Globus pallidus (tissue), 1 donor: ENCODE measurements at places on chromosomes 3 and 15.

- no peak for DNase-seq
These were observed 92.6 kb downstream of the CHD2 start for GRCh38 chr15:92992720-92993119.

DNA sequence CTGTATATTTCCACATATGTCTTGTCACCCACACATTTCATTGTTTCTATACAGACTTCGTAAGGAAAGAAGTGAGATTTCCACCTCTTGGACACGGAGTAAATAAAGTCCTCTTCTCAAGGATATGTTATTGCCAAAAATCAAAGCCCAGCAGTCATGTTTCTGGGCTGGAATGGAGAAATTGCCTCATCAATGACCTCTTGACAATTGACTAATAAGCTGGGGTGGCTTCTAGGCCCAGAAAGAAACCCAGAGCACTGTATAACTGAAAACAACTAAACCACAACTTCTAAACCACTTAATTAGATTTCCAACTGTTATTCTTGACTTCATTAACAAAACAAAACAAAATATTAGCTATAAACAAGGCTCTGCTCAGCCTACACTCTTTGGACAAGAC lies 56.4 kb upstream of the SLC24A5 start:
- no peak for DNase-seq

DNA sequence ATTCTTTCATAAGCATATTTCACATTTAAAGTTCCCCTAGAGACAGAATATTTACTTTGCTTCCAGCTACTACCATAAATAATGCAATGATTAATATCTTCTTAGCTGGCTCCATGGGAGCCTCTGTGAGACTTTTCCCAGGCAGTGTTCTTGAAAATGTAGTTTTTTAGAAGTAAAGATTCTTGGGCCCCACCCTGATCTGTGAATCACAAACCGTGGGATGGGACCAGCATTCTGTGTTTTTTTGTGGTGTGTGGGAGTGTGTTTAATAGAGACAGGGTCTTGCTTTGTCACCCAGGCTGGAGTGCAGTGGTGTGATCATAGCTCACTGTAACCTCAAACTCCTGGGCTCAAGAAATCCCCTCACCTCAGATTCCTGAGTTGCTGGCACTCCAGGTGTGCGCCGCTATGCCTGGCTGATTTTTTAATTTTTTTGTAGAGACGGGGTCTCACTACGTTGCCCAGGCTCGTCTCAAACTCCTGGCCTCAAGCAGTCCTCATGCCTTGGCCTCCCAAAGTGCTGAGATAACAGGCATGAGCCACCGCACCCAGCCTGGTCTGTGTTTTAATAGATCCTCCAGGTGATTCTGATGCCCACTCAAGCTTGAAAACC lies 83.0 kb downstream of the KLHL25 start:
- no peak for DNase-seq

DNA sequence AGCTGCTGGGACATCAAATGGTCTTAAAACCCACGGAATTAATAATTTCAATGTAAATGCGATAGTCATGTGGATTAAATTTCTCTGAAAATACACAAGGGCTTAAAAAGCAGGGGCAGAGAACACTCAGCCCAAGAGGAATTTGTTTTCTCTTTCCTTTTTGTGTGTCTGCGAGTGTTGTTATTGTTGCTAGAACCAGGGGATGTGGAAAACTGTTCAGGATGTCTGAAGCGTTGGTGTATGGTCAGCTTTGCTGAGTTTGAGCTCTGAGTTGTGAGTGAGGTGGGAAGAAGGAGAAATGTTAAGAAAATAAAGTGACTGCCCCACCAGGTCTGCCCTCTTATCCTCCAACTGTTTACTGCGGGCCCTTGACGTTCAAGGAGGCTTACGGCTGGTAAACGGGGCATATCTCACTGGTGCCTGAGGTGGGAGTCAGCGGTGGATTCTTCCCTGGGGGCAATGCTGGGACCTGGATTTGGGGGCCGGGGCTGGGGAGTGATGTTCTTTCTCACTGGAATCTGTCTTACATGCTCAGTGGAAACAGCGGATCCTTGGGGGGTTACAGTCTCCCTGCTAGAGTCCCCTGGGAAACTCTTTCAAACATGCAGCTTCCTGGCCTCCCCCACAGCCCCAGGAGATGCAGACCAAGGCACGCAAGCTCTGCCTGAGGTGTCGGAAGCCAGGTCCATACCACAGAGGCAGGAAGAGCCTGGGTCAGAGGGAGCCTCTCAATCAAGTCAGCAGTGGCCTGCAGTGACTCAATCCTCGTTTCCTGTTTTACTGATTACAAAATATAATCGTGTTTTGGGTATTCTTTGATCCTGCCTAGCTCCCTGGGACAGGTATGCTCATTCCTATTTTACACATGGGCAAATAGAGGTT lies 41.8 kb downstream of the ITGA11 start:
- no peak for DNase-seq

DNA sequence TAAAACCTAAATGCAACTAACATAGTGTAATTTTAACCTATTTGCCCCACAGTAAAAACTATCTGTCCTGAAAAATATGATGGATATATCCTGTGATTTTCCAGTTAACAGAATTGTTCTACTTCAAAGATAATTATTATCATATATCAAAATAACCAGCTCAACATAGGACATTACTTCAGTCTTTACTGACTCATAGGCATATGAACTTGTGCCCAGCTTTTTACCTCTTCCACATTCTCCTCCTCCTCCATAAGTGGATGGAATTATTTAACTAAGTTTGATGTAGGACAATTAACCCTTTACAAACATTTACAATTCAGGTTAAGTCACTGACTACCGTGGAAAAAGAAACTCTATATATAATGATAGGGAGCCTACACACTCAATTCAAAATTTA lies 22.9 kb upstream of the USF3 start:
- DNase-seq = no peak

DNA sequence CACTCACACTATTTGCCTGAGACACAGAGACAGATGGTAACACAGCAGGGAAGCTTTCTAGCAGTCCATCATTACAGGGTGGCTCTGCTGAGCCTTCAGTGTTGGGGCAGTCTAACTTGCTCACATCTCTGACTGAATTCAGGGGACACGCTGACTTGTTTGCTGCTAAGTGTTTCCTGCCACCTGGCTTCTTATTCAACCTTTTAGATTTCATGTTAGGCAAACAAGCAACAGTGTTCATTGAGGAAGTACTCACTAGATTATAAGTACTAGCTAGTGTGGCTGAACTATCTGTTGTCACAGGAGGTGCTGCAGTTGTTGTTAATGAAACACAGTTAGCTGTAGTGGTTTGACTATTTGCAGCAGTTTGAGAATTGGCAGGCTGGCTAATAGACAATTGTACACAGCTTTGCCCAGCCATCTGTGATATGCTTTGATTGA lies 37.3 kb downstream of the USF3 start:
- DNase-seq = no peak

- no peak for DNase-seq
These were observed 3.9 kb downstream of the RPL35A start for GRCh38 chr3:197953881-197954280.

DNA sequence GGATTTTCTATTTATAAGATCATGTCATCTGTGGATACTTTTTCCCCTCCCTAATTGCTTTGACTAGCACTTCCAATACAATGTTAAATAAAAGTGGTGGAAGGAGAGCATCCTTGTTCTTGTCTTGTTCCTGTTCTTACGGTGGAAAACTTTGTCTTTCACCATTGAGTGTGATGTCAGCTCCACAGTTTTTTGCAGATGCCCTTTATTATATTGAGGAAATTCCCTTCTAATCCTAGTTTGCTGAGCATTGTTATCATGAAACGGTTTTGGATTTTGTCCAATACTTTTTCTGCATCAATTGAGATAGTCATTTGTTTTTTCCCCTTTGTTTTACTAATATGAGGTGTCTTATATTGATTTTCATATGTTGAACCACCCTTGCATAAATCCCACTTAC lies 19.9 kb upstream of the IL20RB start:
- no peak for DNase-seq

DNA sequence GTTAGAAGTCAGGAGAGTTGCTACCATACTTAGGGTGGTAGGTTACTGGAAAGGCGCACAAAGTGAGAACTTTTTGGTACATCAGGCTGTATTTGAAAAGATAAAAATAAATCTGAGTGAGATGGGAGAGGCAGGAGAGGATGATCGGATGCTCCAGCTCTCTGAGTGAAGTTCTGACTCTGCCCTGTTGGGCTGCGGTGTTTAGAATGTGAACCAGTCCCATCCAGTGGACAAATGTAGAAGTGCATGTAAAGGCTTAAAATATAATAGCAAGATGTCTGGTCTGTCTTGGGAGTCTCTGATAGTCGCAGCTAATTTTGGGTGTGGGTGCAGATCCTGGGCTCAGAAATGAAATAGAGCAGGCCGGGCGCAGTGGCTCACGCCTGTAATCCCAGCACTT lies 30.4 kb downstream of the ACKR2 start:
- peak; percentile 73 for DNase-seq

GRCh38 chr3:18046131-18046915 lies 303.9 kb upstream of the TBC1D5 start:
- DNase-seq = no peak

DNA sequence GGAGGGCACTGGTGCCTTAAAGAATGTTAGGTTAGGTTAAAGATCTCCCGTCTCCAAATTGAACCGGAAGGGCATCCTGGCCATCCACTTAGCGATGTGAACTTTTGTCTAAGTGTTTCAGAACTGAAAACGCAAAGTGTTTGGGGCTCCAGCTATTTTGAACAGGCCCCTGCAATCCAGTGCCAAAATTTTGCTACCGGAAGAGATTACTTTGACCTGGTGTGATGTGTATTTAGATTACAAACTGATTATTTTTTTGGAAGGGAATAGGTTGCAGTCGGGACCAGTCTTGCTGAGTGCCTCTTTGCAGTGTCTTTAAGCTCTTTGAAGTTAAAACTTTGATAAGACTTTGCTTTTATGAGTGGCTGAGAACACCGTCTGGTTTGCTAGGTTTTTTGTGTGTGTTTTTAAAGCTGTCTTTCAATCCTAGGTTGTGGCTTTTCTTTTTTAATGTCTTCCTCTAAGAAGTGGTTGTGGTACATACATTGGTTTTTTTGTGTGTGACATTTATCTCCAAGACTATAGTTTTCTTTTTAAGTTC lies 179.6 kb downstream of the OR4M2 start:
- no peak for DNase-seq

DNA sequence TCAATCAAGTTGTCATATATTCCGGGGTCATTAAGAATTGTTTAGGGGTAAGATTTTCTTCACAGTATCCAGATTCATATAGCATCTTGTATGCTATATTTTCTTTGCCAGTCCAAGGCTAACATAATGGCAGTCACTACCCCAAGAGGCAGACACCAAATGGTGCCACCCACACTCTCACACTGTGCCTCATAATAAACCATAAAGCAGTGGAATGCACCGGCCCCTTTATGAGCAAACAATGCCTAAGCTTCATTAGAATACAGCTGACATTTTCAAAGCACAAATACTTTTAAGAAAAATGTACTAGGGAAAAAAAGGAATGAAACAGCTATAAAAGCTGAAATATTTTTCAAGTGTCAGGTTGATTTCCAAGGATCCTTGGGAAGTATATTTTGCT lies 121.6 kb downstream of the TFDP2 start:
- DNase-seq = no peak
